Erythroblast (primary cell): ENCODE measurements at places on chromosomes 6 and 20.

DNA sequence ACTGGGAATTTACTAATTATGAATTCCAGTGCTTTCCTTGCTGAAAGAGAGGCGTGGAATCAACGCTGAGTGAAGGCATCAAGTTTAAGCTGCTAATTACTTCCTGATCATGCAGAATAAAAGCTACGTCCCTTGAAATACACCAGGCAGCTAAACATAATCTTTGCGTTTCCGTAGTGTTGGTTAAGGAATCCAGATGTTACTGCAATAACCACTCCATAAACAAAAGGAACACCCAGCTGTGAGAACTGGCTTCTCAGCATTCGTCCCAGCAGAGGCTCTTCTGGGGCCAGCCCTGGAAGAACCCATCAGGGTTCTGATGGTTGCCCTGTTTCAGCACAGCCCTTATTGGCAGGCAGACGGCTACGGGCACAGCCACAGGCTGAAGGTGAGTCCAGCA is 111.4 kb downstream of the CDH26 start:
- DNase-seq, result no peak

DNA sequence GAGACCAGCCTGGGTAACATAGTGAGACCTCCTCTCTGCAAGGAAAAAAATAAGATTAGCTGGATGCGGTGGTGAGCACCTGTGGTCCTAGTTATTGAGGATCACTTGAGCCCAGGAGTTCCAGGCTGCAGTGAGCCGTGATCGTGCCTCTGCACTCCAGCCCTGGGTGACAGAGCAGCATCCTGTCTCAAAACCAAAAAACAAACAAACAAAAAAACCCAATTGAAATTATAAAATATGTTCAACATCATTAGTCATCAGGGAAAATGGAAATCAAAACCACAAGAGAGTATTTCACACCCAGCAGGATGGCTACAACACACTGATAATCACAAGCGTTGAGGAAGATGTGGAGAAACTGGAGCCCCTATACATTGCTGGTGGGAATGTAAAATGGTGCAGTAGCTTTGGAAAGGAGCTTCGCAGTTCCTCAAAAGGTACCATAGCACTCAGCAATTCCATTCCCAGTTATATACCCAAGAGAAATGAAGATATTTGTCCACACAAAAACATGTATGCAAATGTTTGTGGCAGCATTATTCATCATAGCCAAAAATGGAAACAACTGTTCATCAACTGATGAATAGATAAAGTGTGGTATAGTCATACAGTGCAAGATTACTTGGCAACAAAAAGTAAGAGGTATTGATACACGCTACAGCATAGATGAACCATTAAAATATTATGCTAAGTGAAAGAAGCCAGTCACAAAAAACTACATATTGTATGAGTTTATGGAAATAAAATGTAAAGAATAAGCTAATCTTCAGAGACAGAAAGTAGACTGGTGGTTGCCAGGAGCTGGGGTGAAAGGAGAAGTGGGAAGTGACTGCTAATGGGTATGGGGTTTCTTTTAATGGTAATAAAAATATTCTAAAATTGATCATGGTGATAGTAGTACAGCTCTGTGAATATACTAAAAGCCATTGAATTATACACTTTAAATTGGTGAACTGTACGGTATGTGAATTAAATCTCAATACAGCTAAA is 38.7 kb upstream of the RIPOR2 start:
- no peak for DNase-seq

GRCh38 chr6:154931711-154932424 is 63.2 kb upstream of the TIAM2 start:
- DNase-seq, result no peak

DNA sequence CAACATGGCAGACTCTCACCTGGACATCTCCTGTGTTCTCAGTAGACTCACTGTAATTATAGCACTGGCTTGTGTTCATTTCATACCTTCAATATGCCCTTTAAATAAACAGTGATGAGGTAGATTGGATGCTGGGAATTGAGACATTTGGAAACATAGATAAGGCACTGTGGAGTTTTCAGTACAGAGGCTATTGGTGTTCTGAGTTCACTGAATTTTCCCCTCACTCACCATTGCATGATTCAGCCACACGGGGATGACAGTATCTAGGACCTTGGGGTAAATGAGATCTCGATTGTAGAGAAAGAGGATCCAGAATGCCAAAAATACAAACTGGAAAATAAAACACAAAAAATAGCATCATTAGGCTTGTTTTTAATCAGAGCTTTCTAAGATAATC is 12.6 kb downstream of the ADTRP start:
- DNase-seq, result no peak

- DNase-seq, result peak; percentile 4
Observed at GRCh38 chr6:94636780-94637385, 940.5 kb upstream of the MANEA start.

DNA sequence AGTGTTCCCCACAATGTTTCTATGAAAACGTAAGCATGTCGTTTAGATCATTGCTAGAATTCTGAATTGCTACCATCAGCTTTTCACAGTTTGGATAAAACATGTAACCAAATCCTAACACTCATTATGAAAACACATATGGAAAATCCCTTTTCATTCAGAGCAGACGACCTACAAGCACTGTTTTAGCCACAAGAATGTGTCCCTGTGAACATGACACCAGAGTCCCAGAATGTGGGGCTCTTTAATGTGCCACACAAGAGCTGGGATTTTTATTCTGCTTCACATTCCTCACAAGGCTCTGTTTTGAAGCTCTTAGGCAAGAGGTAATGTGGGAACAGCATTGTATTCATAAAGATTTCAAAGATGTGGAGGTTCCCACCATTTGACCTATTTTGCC is 141.1 kb upstream of the CITED2 start:
- DNase-seq, result no peak

DNA sequence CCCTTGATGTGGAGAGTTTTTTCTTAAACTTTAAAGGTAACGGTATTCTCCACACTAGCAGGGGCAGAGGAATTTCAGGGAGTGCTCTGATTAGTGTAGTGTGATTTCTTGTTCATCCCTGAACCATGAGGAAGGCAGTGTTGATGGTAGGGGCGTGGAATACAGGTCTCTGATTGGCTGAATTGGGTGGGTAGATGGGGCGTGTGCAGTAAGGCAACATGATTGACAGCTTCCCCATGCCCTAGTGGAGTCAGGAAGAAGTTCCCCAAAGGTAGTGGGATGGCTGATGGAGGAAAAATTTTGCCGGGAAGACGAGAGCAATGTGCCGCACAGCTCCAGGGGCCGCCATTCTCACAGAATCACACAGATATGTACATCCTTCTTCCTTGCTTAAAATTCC is 97.4 kb upstream of the SALL4 start:
- DNase-seq, result no peak
